ENCODE measurements at places on chromosomes 13 and 19. TPM values are rescaled to one million over a fixed set of nuclear protein-coding genes. Genes with fewer than 3 reads are reported as not detected.

Gene MAB21L1
- not detected for total RNA-seq

Gene PABPC3
- 0.59 TPM for total RNA-seq

Gene ZNF283
- total RNA-seq, result 7.6 TPM

Gene SPINT2
- total RNA-seq, result 500 TPM

Gene GIPR
- 14.1 TPM for total RNA-seq

Gene OR7D2
- 0.07 TPM for total RNA-seq

Gene PSG11
- total RNA-seq, result not detected

Gene CYP2B6
- total RNA-seq, result 0.74 TPM

Gene NXNL1
- not detected for total RNA-seq

Gene DZIP1
- total RNA-seq, result 0.17 TPM

Gene ZSWIM4
- 9.8 TPM for total RNA-seq

Gene ZFP28
- total RNA-seq, result not detected

Gene TMEM86B
- 10.6 TPM for total RNA-seq

Gene ATCAY
- not detected for total RNA-seq

Gene TMEM255B
- 7.7 TPM for total RNA-seq

Gene PRTN3
- 2.7 TPM for total RNA-seq
